ENCODE measurements at places on chromosomes 3 and 15.

GRCh38 chr15:90881181-90881977 lies 2.9 kb upstream of the FES start:
- no peak overlapping the region for H3K4me3 ChIP-seq
- no peaks in the 10 kb centered on the region for H3K27me3 ChIP-seq
- peaks cover 56% of the 10 kb centered on the region for H3K36me3 ChIP-seq
- no peak for DNase-seq
- H3K4me1 ChIP-seq: peaks cover 27% of the 10 kb centered on the region
- H3K27ac ChIP-seq: no peak overlapping the region

DNA sequence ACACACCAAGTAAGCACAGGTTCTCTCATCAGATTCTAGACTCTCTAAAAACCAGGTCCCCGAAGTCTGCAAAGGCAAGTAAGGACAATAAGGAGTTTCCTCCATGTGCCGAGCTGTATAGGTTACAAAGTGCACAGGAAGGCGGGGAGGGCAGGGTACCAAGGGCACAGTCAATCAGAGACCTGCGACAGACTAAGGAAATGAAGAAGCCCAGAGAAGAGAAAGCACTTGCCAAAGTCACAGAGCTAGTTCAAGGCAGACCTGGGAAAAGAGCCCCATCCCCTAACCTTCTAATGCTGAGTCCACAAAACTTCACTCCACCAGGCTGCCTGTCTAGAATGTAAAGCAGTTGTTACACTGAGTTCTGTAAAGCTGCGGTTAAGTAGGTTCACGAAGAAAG lies 1.7 kb downstream of the SEC13 start:
- DNase-seq: no peak
- peak overlapping the region; percentile 12 for H3K27ac ChIP-seq
- peaks cover 14% of the 10 kb centered on the region for H3K4me1 ChIP-seq
- H3K36me3 ChIP-seq: peaks cover 48% of the 10 kb centered on the region

DNA sequence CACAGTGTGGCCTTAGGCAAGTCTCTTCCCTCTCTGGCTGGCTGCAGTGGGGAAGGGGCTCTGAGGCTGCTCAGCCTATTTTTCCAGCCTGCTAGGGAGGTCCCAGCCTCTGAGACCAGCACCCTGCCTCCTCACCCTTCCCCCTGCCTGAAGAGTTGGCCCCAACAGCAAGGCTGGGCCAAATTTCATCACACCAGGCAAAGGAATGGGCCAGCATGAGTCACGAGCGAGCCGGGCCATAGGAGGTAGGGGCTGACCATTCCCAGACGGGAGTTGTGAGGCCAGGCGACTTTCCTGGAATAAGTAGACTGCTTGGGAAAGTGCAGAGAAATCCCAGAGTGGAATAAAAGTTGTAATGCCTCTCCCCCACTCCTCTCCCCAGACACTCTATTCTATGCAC lies 5.7 kb upstream of the FBLN2 start:
- H3K4me3 ChIP-seq: no peak overlapping the region
- H3K27ac ChIP-seq: peak overlapping the region; percentile 59
- peaks cover 4% of the 10 kb centered on the region for H3K4me1 ChIP-seq
- H3K36me3 ChIP-seq: no peaks in the 10 kb centered on the region
- DNase-seq: peak; percentile 87
- H3K27me3 ChIP-seq: no peaks in the 10 kb centered on the region

DNA sequence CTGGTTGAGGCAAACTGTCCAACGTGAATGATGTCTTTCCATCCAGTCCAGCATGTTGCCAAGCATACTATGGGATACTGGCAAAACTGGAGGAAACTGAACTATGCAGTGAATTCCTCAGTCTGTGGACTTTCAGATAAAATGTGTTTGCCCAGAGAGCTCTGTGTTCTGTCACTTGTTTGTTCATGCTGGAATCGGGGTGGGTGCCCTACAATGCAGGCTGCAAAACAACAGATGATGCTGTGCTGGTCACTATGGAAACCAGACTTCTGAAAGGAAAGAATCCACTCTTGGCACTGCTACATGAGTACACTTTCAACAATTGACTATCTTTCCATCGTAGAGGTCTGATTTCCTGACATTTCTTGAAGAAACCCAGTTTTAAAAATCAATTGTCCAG lies 272.5 kb upstream of the ARHGEF26 start:
- no peaks in the 10 kb centered on the region for H3K4me1 ChIP-seq
- H3K4me3 ChIP-seq: no peak overlapping the region
- no peak overlapping the region for H3K27ac ChIP-seq

- H3K4me1 ChIP-seq: peaks cover 18% of the 10 kb centered on the region
- H3K4me3 ChIP-seq: peak overlapping the region; percentile 80
- no peaks in the 10 kb centered on the region for H3K27me3 ChIP-seq
- H3K27ac ChIP-seq: peak overlapping the region; percentile 89
Observed at GRCh38 chr3:184156522-184156955, 1.4 kb downstream of the DVL3 start.

DNA sequence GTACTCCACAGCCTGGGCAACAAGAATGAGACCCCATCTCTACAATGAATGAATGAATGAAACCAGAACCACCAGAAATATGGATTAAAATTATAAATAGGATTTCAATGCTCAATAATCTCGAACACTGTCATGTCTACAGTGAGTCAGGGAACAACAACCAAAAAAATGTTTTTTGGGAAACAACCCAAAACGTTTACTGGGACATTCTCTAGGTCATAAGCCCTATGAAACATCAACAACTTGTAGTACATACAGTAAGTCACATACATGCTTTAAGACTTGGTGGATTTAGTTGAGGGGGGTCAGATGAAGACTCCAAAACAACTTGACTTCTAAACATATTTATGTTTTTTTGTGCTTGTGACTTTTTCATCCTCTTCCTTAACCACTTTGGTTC lies 511.2 kb downstream of the FOXP1 start:
- H3K27ac ChIP-seq: peak overlapping the region; percentile 99
- no peak overlapping the region for H3K4me3 ChIP-seq
- DNase-seq: no peak

- peaks cover 14% of the 10 kb centered on the region for H3K36me3 ChIP-seq
- peak overlapping the region; percentile 95 for H3K27ac ChIP-seq
- H3K4me1 ChIP-seq: peaks cover 71% of the 10 kb centered on the region
- no peaks in the 10 kb centered on the region for H3K27me3 ChIP-seq
- no peak overlapping the region for H3K4me3 ChIP-seq
Observed at GRCh38 chr3:71055257-71056001, 528.1 kb downstream of the FOXP1 start.

- H3K4me1 ChIP-seq: no peaks in the 10 kb centered on the region
- H3K36me3 ChIP-seq: peaks cover 10% of the 10 kb centered on the region
- DNase-seq: no peak
- no peak overlapping the region for H3K4me3 ChIP-seq
Observed at GRCh38 chr3:44400771-44401170, 62.2 kb downstream of the TCAIM start.

DNA sequence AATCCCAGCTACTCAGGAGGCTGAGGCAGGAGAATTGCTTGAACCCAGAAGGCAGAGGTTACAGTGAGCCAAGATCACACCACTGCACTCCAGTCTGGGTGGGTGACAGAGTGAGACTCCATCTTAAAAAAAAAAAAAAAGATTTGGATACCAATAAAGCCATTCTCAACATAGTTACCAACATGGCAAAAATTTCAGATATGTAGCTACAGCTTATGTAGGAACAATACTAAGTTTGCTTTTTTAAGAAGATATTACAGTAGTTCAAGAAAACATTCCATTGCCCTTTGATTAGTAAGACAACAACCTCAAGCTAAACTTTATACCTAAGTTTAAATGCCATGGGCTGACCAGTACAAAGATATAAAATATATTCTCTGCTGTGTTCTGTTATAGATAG lies 34.4 kb downstream of the ZNF106 start:
- no peak for DNase-seq
- peaks cover 5% of the 10 kb centered on the region for H3K36me3 ChIP-seq
- H3K27me3 ChIP-seq: no peaks in the 10 kb centered on the region
- peak overlapping the region; percentile 50 for H3K4me3 ChIP-seq
- peak overlapping the region; percentile 84 for H3K27ac ChIP-seq
- peaks cover 20% of the 10 kb centered on the region for H3K4me1 ChIP-seq

DNA sequence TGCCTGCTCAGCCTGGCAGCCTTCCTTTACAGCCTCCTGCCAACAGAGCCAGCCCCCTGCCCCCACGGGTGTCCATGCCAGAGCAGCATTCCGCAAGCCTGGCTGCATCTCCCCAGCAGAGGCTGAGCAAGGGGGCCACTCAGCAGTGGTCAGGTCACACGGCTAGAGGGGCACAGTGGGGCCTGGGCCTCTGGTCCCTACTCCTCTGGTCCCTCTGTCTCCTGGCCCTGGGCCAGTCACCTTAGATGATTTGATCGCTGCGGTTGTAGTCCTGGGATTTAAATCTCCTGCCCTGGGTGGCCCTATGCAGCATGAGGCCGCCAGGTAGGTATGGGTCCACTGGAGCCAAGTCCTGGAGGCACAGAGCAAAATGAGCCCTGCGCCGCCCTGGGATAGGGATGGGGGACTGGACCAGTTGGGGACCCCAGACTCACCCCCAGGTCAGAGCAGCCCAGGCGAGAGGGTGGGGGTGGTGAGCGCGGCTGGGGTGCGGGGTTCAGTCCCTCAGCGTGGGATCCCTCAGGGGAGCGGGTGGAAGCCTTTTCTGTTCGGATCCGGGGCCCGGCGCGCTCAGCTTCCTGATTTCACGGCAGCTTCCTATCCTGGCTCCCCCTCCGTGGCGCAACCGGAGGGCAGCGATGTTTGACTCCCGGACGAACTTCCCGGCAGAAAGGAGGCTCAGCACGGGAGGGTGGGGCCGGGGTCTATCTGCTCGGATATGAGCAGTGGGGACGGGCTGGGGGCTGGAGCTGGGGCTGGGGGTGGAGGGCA lies at the start of gene ZBTB47:
Gene ZBTB47 (plus strand): TSS at position 138 of the 771 bp plus-strand sequence. CDS start 4,659 bp downstream, outside the sequence.
- no peaks in the 10 kb centered on the region for H3K27me3 ChIP-seq
- DNase-seq: no peak
- peak within 1 kb of the TSS; percentile 98 for H3K4me3 ChIP-seq
- H3K36me3 ChIP-seq: peaks cover 9% of the 10 kb centered on the region
- peak within 1 kb of the TSS; percentile 99 for H3K27ac ChIP-seq

DNA sequence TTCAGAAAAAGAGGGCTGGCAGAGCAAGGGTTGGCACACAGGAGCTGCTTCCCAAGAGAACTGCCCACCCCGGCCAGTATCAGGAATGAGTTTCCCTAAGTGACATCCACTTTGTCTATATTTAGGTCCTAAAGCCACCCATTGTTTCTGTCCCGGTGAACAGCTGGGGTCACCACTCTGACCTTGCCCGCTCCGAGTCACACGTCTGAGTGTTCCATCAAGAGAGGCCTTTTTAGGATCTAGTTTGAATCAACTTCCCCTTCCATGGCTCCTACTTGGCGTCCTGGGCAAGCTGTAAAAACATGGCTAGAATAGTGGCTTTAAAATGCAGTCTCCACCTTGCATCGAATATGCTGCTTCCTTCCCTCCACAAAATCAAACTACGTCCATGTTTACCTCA lies 109.6 kb upstream of the ARHGEF3 start:
- H3K27ac ChIP-seq: no peak overlapping the region
- H3K36me3 ChIP-seq: no peaks in the 10 kb centered on the region
- no peaks in the 10 kb centered on the region for H3K27me3 ChIP-seq
- H3K4me1 ChIP-seq: no peaks in the 10 kb centered on the region
- no peak overlapping the region for H3K4me3 ChIP-seq

GRCh38 chr3:123562547-123562946 lies 22.3 kb downstream of the HACD2 start:
- no peaks in the 10 kb centered on the region for H3K27me3 ChIP-seq
- H3K36me3 ChIP-seq: no peaks in the 10 kb centered on the region
- H3K27ac ChIP-seq: no peak overlapping the region
- DNase-seq: no peak
- H3K4me3 ChIP-seq: no peak overlapping the region

GRCh38 chr15:88649286-88649733 lies 10.5 kb downstream of the ISG20 start:
- H3K36me3 ChIP-seq: no peaks in the 10 kb centered on the region
- no peak overlapping the region for H3K4me3 ChIP-seq
- no peaks in the 10 kb centered on the region for H3K27me3 ChIP-seq
- no peaks in the 10 kb centered on the region for H3K4me1 ChIP-seq
- peak; percentile 7 for DNase-seq

- no peak overlapping the region for H3K27ac ChIP-seq
- peaks cover 6% of the 10 kb centered on the region for H3K4me1 ChIP-seq
- no peak for DNase-seq
- no peak overlapping the region for H3K4me3 ChIP-seq
Observed at GRCh38 chr3:106824856-106825255, 552.4 kb upstream of the CCDC54 start.

- H3K27ac ChIP-seq: no peak overlapping the region
- H3K27me3 ChIP-seq: peaks cover 3% of the 10 kb centered on the region
- H3K4me3 ChIP-seq: peak overlapping the region; percentile 51
- peaks cover 19% of the 10 kb centered on the region for H3K4me1 ChIP-seq
Observed at GRCh38 chr3:165195241-165195639, 944 bp downstream of the SLITRK3 start.

GRCh38 chr15:62464705-62465104 lies 299.6 kb upstream of the C2CD4B start:
- peak overlapping the region; percentile 25 for H3K27ac ChIP-seq
- H3K36me3 ChIP-seq: no peaks in the 10 kb centered on the region
- no peaks in the 10 kb centered on the region for H3K27me3 ChIP-seq
- peaks cover 7% of the 10 kb centered on the region for H3K4me1 ChIP-seq

DNA sequence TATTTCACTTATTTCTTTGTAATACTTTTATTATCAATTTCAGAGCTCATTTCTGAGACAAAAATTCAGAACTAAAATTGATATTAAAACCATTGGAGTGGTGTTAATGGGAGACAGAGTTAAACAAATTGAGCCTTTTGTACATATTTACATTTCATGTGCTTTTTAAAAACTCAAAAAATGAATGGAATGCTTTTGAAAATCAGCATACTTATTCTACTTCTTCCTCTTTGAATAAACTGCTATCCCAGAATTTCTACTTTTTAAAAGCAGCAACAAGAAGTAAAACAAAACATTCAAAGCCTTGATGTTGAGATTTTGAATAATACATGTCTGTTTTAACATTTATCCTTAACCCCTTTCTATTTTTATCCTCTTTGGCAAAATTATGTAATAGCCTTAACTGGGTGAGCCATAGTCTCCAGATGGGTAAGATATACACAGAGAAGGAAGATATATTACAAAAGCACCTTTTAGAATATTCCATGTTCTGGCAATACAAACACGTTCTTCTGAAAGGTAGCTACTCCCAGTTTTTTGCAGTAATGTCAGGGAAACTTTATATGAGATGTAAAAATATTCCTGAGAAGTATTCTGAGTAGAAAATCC lies 123.6 kb downstream of the MBNL1 start:
- H3K4me3 ChIP-seq: no peak overlapping the region
- H3K36me3 ChIP-seq: no peaks in the 10 kb centered on the region
- DNase-seq: no peak

GRCh38 chr3:111963424-111963823 lies 15.4 kb upstream of the ABHD10 start:
- H3K4me1 ChIP-seq: no peaks in the 10 kb centered on the region
- H3K27me3 ChIP-seq: no peaks in the 10 kb centered on the region
- no peak overlapping the region for H3K4me3 ChIP-seq
- no peak overlapping the region for H3K27ac ChIP-seq

- H3K27me3 ChIP-seq: no peaks in the 10 kb centered on the region
- no peak overlapping the region for H3K27ac ChIP-seq
- H3K36me3 ChIP-seq: no peaks in the 10 kb centered on the region
- H3K4me1 ChIP-seq: peaks cover 24% of the 10 kb centered on the region
Observed at GRCh38 chr15:88243895-88244787, 12.4 kb downstream of the NTRK3 start.

DNA sequence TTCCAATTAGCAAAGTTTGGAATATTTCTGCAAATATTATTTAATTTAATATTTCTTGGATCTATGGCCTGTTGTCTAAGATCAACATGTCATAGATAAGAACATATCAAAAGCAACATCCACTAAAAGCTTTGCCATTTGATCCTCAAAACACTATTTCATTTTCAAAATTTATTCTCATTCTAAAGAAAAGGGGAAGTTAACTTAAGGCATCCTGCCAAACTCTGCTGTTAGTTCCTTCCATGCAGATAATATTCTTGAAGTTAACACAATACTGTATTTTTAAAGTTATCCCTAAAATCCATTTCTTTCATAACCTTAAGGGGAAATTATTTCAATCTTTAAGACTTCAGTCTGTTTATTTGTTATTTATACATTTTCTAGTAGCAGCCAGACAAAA lies 28.2 kb upstream of the GBE1 start:
- H3K27me3 ChIP-seq: no peaks in the 10 kb centered on the region
- no peak for DNase-seq
- no peak overlapping the region for H3K27ac ChIP-seq

Measured in ascending aorta (tissue), 2 donors.